Renal pelvis (tissue), 12 donors: ENCODE measurements at places on chromosomes 3 and 15. TPM values are rescaled to one million over a fixed set of nuclear protein-coding genes. Genes with fewer than 3 reads are reported as not detected.

The ATP13A5 gene
- polyA plus RNA-seq: 0.22 TPM

The LRRC34 gene
- polyA plus RNA-seq: 14.0 TPM

- DNase-seq: no peak
These were observed 1.6 kb downstream of the C15orf39 start for GRCh38 chr15:75203017-75203907.

DNA sequence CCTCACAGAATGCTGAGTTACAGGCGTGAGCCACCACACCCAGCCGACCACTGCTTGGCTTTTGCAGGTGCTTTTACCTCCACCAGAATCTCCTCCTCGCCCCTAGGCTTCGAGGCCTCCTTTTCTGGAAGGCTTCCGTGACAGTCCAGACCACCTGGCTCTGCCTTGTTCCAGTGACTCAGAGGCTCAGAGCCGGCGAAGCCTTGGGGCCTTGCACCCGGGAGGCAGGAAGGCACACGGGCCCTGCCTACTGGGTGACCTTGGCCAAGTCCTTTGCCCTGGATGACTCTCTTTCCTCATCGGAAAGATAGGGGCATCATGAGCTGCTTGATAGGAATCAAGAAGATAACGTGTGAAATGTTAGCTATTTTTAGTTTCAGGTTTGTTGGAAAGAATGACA, 31.3 kb upstream of the FURIN start:
- DNase-seq: no peak

- no peak for DNase-seq
These were observed 81.8 kb downstream of the IL20RB start for GRCh38 chr3:137039570-137039969.
